ENCODE measurements at places on chromosomes 16 and 17.

DNA sequence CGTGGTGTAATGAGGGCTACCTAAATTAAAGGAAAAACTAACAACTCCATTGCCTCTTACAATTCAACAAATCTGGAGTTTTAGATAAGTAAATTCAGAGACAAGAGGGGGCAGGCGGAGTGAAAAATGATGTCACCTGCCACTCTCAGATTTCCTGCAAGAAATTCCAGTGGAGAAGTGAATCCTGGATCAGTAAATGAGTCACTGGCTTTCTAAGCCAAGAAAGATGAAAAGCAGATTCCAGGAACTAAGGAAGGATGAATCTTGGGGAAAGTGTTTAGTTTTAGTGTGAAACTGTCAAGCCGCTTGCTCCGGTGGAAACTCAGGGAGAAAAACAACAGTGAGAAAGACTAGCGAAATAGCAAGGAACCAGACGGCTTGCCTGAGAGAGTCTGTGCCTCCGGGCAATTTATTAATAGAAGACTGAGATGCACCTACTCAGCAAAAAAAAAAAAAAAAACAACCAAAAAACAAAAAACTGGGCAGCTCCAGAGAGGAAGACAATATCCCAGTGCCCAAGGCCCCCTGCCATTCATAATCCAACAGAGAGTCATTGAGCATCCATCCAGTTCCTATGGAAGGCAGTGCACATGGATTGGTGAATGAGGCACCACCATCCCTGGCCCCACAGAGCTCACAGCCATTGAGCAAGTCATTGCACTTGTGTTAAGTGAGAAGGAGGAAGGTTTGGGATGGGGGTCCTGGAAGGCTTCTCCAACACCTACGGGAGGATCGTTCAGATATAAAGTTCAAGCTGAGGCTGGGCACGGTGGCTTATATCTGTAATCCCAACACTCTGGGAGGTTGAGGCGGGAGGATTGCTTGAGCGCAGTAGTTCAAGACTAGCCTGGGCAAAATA, 12.1 kb upstream of the RIPOR1 start:
- DNase-seq: no peak

GRCh38 chr16:28603381-28604185, 6.3 kb downstream of the SULT1A1 start:
- DNase-seq: no peak

GRCh38 chr16:583815-584591, 5.9 kb upstream of the RAB40C start:
- DNase-seq: no peak

DNA sequence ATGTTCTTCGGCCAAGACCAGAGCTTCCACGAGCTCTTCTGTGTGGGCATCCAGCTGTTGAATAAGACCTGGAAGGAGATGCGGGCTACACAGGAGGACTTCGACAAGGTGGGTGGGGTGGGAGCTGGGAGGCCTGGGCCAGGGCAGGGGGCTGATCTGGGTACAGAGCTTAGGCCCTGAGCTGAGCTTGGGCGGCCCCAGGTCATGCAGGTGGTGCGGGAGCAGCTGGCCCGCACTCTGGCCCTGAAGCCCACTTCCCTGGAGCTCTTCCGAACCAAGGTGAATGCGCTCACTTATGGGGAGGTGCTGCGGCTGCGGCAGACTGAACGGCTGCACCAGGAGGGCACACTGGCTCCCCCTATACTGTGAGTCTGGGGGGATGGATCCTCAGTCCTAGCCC, 3.5 kb downstream of the ELMO3 start:
- DNase-seq: no peak

DNA sequence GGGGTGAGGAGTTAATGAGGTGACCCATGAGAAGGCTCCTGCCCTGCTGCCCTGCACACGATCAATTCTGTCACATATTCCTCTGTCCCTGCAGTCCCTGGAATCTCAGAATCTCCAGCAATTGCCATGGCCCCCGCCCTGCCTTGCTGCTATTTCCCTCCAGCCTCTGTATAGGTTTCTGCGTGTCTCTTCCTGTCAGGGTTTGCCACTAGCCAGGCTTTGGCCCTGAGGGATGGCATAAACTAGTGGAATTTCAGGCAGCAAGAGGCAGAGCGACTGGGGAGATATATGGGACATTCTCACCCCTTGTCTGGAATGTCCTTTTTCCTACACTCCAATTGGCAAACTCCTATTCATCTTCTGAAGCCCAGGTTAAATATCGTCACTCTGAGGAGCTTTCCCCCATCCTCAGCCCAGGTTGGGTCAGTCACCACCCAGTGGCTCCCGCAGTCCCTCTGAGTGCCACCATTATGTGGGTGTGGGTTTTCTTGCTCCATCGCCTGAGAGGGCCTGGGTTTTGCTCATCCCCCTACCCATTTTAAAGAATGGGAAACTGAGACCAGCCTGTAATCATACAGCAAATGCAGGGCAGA, 15.5 kb upstream of the NATD1 start:
- DNase-seq: no peak

GRCh38 chr17:2691965-2692780, 19.4 kb downstream of the CLUH start:
- DNase-seq: no peak

DNA sequence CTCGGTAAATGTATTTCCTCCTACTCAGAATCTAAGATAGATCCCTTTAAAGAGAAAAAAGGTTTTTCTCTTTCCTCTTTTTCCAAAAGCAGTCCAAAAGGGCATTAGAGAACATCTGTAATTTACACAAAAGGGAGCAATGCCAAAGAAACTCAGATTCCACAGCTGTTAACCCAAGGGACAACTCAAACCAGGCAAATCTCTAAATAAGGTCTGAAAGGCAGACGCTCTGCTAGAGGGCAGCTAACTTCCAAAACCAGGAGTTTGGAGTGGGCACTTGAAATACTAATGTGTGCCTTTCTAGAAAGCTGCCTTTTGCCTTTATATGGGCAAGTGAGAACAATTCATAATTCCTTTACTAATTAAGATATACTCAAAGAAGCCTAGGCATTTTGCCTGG, 435.7 kb downstream of the ZFHX3 start:
- no peak for DNase-seq

DNA sequence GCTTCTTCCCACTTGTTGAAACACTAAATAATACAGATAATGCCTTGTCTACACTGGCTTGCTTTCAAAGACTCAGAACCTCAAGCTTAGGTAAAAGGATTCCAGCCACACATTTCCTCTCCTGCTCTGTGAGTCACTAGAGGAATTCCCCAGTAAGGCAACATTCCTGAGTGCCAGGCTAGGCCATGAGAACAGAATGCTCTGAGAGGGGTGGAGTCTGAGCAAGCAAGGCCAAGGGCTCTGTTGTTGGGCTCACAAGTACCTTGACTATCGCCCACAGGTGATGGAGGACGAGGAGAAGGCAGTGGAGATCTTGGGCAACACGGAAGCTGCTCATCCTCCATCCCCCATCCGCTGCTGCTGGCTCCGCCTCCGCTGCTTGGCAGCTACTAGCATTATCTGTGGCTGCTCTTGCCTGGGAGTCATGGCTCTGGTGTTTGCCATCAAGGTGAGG, 6.7 kb upstream of the PHKG2 start:
- DNase-seq: no peak

- DNase-seq: no peak
Observed at GRCh38 chr16:73213732-73214455, 166.0 kb upstream of the ZFHX3 start.

- DNase-seq: no peak
Observed at GRCh38 chr16:5551909-5552308, 454.3 kb upstream of the EEF2KMT start.

DNA sequence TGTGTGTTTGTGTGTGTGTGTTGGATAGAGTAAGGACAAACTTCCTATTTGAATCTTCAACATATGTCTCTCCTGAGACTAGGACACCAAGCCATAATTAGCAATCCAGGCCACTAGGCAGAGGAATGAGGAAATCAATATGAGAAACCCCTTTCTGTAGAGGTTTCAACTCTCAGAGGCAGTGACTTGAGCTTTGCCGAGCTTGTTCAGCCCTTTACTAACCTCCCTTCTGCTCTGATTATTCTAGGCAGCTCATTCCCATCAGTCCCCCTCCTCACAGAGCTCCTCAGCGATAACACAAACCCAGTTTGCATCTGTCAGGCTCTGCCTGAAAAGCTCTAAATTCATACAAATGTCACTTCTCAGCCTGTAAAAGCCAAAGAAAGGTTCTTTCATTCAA, 1030.3 kb downstream of the CDH8 start:
- DNase-seq: no peak

- no peak for DNase-seq
Observed at GRCh38 chr16:17469011-17469740, 1.6 kb downstream of the XYLT1 start.

- no peak for DNase-seq
Observed at GRCh38 chr16:50480206-50480605, 68.0 kb upstream of the NKD1 start.

DNA sequence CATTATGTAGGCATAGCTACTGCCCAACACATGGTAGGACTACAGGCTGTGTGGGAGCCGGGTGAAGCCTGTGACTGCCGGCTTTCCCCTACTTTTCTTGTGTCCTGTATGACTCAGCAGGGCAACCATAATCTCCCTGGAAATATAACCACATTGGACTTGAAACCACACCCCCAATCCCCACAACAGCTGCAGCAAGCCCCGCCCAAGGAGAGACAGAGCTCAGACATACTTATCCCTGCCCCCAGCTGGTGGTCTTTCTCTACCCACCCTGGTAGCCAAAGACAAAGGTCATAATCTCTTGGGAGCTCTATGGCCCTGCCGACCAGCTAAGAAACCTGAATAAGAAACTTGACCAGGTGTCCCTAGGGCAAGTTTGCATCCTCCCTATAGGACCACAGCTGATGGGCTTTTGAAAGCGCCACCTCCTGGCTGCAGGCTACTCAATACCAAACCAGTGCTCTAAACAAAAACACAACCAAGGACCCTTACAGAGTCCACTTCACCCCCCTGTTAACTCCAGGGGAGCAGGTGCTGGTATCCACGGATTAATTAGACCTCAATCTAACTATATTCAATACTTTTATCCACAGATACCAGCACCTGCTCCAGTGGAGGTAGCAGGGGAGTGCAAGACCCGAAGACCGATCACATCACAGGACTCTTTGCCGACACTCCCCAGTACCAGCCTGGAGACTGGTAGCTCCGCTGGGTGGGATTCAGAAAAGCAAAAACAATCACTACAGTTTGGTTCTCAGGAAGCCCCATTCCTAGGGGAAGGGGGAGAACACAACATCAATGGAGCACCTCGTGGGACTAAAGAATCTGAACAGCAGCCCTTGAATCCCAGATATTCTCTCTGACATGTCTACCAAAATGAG, 91.2 kb downstream of the IRX5 start:
- DNase-seq: no peak

DNA sequence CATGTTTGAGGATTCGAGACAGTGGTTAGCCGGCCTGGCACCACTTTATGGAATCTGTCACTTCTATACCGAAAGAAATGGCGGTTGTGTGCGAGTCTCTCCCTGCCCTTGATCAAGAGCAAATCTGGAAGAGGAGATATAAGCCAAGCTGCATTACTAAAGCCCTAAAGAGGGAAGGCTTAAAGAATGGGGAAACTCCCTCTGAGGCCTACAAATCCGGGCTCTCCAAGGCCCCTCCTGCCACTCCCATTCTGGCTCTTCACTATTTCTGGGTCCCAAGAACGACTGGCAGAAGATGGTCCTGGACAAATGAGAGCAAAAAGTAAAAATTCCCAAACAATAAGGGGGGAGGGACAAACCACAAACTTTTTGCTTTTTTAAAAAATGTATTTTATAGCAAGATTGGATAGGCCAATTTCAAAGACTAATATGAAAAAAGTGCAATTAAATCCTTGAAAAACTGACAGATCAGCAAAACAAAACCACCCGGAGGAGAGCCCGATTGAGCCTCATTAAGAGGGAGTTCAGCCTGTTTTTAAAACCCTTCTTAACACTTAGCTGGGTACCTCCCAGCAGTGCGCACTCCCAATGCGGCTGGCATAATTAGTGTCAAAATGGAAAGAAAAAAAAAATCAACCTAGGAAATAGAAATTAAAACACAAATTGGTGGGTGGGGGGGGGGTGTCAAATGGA, 193.5 kb downstream of the ZFHX3 start:
- no peak for DNase-seq
